ENCODE measurements at places on chromosomes 6 and 20. TPM values are rescaled to one million over a fixed set of nuclear protein-coding genes. Genes with fewer than 3 reads are reported as not detected.
A peak's percentile ranks its signal among the peaks of the same experiment; 100 is the strongest.

DNA sequence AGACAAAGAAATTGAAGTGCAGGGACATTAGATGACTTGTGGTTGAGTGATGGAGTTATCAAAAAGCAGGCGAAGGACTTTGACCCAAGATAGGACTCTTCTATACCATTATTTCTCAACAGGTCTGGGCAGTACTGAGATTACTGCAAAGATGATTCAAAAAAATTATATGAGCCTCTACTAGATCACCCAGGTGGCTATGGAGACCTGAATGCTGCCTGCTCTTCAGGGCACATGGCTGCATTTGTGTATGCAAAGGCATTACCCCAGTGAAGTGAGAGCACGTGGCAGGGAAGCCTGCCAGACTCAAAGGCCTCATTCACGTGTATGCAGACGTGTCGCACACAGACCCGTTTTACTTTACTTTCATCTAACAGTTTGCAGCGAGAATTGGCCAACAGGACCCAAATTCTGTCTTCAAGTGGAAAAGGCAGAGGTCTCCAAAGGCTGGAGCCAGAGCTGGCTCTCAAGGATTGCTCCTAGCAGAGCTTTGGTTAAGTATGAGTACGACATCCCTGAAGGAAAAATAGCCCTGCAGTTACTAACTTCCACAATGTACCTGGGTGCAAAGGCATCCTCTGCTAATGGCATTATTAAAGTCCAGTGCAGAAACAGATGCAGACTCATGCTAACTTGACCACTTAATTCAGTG is 113.8 kb upstream of the ARMC2 start:
- no peak for DNase-seq

GRCh38 chr6:100464903-100465700 is at the start of gene SIM1:
SIM1 (minus strand) TSS chr6:100464921; CDS start chr6:100463468, 1,453 bp downstream.
- DNase-seq = peak; percentile 65

RAMACL gene
- total RNA-seq = 0.82 TPM

CENPQ gene
- 4.5 TPM for total RNA-seq

- no peak for DNase-seq
These were observed 1.2 kb downstream of the LIME1 start for GRCh38 chr20:63737695-63737944.

SS18L1 gene
- 86.0 TPM for total RNA-seq
